ENCODE measurements at places on chromosomes 11 and 22. TPM values are rescaled to one million over a fixed set of nuclear protein-coding genes. Genes with fewer than 3 reads are reported as not detected.

Gene FOLR3
- not detected for total RNA-seq

- no peak overlapping the region for H3K27ac ChIP-seq
- H3K36me3 ChIP-seq = no peaks in the 10 kb centered on the region
These were observed 32.2 kb upstream of the MYO18B start for GRCh38 chr22:25709758-25710157.

GRCh38 chr11:37689951-37690350 is 1091.9 kb upstream of the RAG2 start:
- H3K4me3 ChIP-seq = no peak overlapping the region
- H3K4me1 ChIP-seq = no peaks in the 10 kb centered on the region
- H3K27ac ChIP-seq = no peak overlapping the region
- no peaks in the 10 kb centered on the region for H3K27me3 ChIP-seq
- no peak for DNase-seq

DNA sequence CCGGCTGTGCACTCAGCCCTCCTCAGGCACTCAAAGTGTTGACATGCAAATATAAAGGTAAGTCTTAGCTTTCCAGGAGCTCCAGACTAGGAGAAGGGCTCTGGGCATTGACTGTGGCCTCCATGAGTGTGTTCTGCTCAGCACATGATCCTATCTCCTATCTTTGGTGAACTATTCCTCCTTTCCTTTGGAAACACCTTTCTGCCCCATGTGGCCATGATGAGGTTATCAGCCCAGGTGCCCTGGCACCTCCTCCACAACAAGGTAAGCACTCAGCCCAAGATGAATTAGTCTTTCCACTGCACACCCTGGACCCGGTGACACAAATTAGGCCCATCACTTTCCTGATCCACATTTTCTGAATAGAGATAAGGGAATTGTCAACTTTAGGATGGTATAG is 37.9 kb upstream of the LMO1 start:
- no peak overlapping the region for H3K27ac ChIP-seq
- DNase-seq = no peak
- no peaks in the 10 kb centered on the region for H3K27me3 ChIP-seq
- no peaks in the 10 kb centered on the region for H3K4me1 ChIP-seq
- H3K4me3 ChIP-seq = no peak overlapping the region

Gene CEP126
- 1.1 TPM for total RNA-seq

GRCh38 chr11:1765871-1766718 is 2.4 kb upstream of the CTSD start:
- peaks cover 11% of the 10 kb centered on the region for H3K4me1 ChIP-seq
- no peaks in the 10 kb centered on the region for H3K27me3 ChIP-seq
- DNase-seq = no peak
- no peak overlapping the region for H3K27ac ChIP-seq
- no peak overlapping the region for H3K4me3 ChIP-seq
- peaks cover 2% of the 10 kb centered on the region for H3K36me3 ChIP-seq

- no peak overlapping the region for H3K4me3 ChIP-seq
- DNase-seq = no peak
- no peak overlapping the region for H3K27ac ChIP-seq
- H3K36me3 ChIP-seq = no peaks in the 10 kb centered on the region
- no peaks in the 10 kb centered on the region for H3K4me1 ChIP-seq
- H3K27me3 ChIP-seq = peaks cover 54% of the 10 kb centered on the region
These were observed 94.7 kb downstream of the NECTIN1 start for GRCh38 chr11:119634301-119634700.

Gene PTGDR2
- under 0.01 TPM for total RNA-seq

DNA sequence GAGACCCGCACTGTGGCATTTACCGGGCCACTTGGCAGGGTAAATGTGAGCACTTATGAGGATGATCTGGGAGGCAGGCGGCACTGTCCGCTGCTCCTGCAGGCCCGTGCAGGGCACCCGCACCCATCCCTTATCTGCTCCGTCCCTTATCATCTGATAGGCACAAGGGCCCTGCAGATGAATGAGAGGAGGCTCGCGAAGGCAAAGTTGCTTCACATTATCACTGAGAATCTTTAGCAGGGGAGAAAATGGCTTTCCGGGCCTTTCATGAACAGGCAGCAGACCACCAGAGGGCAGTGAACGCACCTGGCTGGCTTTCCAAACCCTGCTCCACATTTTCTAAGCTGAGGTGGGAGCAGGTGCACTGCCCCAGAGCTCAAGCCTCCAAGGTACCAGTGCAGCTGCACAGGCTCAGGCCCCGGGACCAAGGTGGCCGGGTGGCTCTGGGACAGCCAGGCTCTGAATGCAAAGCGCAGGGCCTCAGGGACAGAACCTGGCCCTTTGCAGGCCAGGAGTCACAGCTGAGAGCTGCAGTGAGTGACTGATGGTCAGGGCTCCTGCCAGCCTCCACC is 165.6 kb downstream of the SHANK2 start:
- H3K36me3 ChIP-seq = peaks cover 19% of the 10 kb centered on the region
- no peaks in the 10 kb centered on the region for H3K4me1 ChIP-seq
- no peak overlapping the region for H3K4me3 ChIP-seq
- H3K27ac ChIP-seq = no peak overlapping the region

DNA sequence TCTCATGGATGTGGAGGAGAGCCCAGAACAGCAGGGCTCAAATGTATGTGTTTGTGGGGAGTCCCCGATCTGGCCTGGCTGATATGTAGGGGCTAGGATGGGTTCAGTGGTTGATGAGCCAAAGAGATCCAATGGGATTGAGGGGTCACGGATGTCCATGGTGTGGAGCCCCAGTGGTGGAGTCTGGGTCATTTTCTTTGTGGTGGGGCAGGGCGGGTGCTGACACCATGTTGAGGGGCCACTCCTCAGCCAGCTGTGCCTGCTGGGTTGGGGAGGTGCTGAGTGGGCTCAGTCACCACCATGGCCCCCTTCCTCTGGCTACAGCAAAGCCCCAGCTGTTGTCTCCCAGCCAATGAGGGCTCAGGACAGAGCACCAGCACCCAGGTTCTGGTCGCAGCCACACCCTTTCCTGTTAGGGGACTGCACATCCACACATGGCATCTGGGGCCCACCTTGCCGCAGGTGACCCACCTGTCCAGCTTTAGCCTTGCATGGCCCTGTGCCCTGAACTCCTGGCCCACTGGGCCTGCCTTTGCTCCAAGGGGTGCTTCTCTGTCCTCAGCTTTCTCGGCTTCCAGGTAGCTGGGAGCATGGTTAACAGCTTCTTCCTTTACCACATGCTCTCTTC is 3.2 kb upstream of the GNAZ start:
- H3K4me1 ChIP-seq = no peaks in the 10 kb centered on the region
- H3K27ac ChIP-seq = no peak overlapping the region
- no peaks in the 10 kb centered on the region for H3K36me3 ChIP-seq

Gene ESRRA
- 10.2 TPM for total RNA-seq

DNA sequence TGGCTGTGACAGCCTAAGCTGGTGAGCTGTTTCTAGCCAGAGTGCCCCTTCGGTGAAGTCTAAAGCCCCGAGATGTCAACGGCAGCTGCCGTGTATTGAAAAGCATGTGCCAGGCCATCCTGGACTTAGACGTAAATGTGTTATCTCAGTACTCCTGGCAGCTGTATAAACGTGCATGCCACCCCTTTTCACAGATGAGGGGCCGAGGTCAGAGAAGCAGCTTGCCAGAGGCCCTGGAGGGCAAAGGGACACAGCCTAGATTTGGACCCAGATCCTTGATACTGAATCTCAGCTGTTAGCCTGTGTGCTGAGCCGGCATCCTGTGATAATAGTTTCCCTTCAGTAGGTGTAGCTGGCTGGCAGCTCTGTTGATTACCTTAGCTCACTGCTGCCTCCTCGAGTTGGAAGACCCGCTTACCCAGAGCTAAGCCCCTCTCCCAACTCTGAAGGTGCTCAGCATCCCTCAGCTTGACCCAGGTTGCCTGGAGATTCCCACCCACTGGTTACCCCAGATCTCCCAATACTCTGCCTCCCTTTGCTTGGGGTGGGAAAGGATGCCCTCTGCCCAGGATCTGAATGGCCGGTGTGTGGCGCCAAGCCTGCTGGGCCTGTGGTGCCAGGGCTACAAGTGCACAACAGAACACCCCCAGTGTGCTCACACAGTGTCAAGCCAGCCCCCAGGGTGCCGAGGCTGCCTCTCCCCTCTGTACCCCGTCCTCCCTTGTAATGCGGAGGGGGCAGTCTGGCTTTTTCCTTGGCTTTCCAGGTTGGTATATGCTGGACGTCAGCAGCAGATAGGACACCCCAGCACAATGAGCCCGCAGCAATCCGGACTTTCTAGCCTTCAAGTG is 59.8 kb upstream of the WNT7B start:
- peaks cover 7% of the 10 kb centered on the region for H3K4me1 ChIP-seq
- peak overlapping the region; percentile 94 for H3K4me3 ChIP-seq
- H3K36me3 ChIP-seq = no peaks in the 10 kb centered on the region
- H3K27ac ChIP-seq = peak overlapping the region; percentile 88

GRCh38 chr11:1749395-1750351 is 722 bp downstream of the IFITM10 start:
- peaks cover 8% of the 10 kb centered on the region for H3K36me3 ChIP-seq
- DNase-seq = peak; percentile 78
- peaks cover 8% of the 10 kb centered on the region for H3K4me1 ChIP-seq
- H3K27me3 ChIP-seq = peaks cover 9% of the 10 kb centered on the region
- H3K4me3 ChIP-seq = no peak overlapping the region

DNA sequence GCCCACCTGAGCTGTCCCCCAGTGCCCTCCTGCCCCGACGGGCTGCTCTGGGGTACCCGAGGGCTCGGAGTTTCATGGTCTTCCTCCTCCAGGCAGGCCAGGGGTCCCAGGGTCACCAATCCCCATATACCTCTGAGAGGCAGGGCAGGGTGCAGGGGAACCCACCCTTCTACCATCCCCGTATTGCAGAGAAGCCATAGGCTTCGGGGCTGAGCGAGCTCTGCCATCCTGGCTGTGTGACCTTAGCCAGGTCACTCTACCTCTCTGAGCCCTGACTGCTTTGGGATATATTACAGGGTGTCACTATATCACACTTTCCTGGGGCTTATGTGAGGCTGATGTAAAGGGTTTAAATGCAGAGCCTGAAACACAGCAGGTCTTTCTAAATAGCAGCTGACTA is 57.4 kb downstream of the NAT10 start:
- H3K27ac ChIP-seq = no peak overlapping the region
- DNase-seq = no peak
- no peak overlapping the region for H3K4me3 ChIP-seq
- no peaks in the 10 kb centered on the region for H3K27me3 ChIP-seq
- no peaks in the 10 kb centered on the region for H3K4me1 ChIP-seq
